ENCODE measurements at places on chromosomes 2 and 18.
A peak's percentile ranks its signal among the peaks of the same experiment; 100 is the strongest.

DNA sequence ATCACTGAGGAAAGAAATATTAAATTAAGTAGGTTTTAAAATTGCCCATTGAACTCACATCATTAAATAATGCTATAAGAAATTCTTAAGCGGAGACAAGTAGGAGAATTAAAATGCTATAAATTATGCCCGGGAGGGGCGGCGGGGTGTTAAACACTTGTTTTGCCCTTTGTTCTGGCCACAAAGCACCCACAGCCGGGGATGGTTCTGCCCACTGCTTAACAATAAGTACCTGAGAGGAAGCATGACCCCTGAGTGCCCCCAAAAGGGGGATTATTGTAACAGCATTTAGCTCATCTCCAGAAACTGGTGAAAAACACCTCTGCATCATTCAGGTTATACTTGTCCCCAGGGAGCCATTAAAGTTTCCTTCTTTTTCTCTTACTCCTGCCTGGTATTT lies 332.7 kb upstream of the POU3F3 start:
- no peak for DNase-seq

GRCh38 chr2:197386242-197386641 lies 48.6 kb downstream of the SF3B1 start:
- DNase-seq: no peak

- DNase-seq: no peak
Observed at GRCh38 chr2:228927028-228928010, 343.8 kb downstream of the PID1 start.

- no peak for DNase-seq
Observed at GRCh38 chr2:61961231-61961901, 55.9 kb downstream of the COMMD1 start.

DNA sequence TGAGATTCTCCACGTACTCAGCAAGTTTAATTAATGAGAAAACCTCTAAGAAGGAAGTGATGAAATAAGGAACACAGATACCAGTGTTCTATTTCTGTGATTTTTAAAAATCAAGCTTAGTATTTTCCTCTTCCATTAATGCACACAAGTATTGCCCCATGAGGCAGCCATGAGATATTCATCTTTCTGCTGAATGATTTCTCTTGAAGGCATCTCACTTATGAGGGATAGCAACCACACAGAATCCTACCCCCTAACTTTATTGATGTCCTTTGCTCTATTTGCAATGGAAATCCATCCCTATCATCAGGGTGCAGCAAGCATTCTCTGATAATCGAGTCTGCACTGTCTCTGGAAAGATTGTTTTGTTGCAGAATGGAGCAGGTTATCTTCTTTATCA lies 244.1 kb upstream of the NRP2 start:
- no peak for DNase-seq

DNA sequence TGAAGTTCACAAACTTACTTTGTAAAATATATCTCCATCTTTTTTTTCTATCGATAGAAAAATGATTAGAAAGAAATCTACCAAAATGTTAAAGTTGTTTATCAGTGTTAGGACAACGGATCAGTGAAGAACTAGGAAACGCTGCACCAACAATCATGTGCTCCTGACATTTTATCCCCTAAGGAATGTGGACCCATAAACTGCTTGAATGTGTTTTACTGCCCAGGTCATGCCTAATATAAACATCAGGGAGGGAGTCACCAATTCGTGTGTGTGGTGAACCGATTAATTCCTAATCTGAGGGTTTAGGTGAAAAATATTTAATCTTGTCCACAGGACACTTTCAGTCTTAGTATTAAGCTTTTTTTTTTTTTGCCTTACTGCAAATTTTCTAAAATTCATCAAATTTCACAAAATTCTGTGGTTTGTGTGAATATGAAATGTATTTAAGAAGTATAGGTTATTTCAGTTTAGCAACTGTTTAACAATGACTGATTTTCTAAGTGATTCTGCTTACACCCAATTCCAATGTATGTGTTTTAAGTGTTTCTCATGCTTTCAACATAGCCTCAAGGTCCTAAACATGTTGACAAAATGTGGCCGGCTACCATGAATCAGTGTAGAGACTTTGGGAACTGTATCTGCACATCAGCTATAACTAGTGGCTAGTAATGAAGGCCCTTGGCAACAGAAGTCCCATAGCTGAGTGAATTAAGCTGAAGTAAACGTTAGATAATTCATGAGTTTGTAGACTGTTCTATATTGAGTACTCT lies 11.1 kb upstream of the KIDINS220 start:
- no peak for DNase-seq

- no peak for DNase-seq
Observed at GRCh38 chr2:198961547-198961946, 496.2 kb downstream of the SATB2 start.

DNA sequence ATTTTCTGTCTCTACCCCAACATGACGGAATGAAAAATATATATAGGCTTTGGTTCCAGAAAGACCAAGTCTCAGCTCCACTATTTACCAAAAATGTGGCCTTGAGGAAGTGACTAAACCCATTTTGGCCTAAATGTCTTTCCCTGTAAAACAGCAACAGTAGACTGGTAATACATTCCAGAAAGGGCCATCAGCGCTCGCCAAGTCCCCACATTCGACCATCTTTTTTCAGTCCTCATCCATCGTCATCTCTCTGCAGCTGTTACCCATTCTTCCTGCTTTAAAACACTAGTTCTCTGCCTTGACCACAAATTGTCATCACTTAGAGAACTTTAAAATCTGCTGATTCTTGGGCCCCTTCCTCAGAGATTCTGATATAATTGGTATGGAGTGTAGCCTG lies 183.8 kb upstream of the CTAGE1 start:
- no peak for DNase-seq

GRCh38 chr2:32330136-32330535 lies 26.7 kb upstream of the BIRC6 start:
- DNase-seq: no peak

DNA sequence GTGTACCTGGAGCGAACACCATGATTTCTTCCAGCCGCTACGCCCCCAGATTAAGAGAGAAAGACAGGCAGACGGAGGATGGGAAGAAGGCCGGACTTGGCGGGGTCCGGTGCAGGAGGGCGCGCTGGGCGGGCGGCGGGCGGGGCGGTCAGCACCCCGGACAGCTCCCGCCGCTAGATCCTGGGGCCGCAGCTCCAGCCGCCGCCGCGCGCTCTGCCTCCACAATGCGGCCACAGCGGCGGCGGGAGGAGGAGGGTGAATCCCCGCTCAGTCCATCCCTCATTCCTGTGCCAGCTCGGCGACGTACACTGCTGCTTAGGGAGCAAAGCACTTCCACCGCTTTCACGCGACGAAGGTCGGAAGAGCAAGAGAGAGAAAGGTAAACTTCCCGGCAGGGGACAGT lies at the start of gene AKAIN1:
AKAIN1 (minus strand) TSS at position 226 of the 403 bp plus-strand sequence; CDS start at position 22, 204 bp downstream.
- peak; percentile 93 for DNase-seq

- no peak for DNase-seq
Observed at GRCh38 chr2:196407675-196408264, 231.7 kb upstream of the CCDC150 start.

- DNase-seq: no peak
Observed at GRCh38 chr2:8475349-8476031, 206.4 kb upstream of the ID2 start.

- DNase-seq: no peak
Observed at GRCh38 chr2:26983746-26984145, 13.3 kb downstream of the MAPRE3 start.

- DNase-seq: no peak
Observed at GRCh38 chr2:159073256-159073655, 104.8 kb downstream of the TANC1 start.

GRCh38 chr18:4157352-4157751 lies 297.8 kb downstream of the DLGAP1 start:
- DNase-seq: no peak

DNA sequence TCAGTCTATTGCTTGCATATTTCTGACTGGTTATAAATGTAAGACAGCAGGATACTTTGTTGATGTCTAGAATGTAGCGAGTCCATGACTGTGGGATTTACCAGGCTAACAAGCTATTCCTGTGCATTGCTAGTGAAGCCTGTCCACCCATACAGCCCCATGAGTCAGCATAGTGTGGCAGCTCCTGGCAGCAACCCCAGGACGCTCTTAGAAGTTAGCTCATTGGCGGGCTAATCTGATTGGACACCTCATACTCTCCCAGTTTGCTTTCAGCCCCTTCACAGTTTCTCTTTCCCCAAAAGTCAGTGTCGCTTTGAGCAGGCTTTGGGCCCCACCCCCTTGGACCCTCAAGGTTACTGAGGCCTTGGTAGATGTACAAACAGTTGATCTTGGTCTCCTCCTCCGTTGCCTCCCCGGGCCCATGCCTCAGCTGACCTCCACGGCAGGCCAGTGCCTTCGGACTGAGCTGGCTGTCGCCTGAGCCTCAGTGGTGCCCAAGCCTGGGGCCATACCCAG lies 48.0 kb downstream of the COA5 start:
- peak; percentile 46 for DNase-seq

- no peak for DNase-seq
Observed at GRCh38 chr2:33106115-33106514, 159.4 kb downstream of the LTBP1 start.

DNA sequence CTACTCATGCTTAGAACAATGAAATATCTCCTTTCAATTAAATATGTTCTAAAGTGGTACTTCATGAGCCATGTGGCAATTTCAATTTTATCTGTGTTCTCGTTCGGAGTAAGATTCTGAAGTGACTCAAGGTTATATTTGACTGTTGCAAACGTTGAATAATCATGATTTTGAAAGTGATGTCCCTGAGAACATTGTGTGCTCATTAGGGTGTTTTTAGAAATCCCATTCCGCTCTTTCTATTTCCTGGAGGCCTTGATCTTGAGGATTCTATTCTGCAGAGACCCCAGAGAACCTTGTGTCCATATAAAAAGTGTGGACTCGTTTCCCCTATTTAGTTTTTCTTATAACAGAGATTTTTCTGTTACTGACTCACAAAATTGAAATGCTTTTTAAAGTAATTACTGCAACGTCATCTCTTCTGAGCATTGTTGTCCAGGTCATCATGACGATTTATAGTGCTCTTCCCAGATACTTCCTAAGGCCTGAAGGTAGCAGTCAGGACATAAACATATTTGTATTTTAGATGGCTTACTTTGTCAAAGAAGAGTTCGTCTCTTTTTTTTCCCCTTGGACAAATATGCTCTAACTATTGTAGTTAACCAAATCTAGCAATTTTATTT lies 27.2 kb downstream of the IL1R2 start:
- no peak for DNase-seq

- DNase-seq: no peak
Observed at GRCh38 chr2:148742373-148742772, 97.8 kb downstream of the EPC2 start.

GRCh38 chr18:8703781-8704301 lies 1.5 kb upstream of the MTCL1 start:
- no peak for DNase-seq

GRCh38 chr2:233317196-233317943 lies 9.8 kb downstream of the SAG start:
- no peak for DNase-seq

- no peak for DNase-seq
Observed at GRCh38 chr2:2230433-2230817, 100.7 kb downstream of the MYT1L start.

GRCh38 chr2:118942031-118942430 lies at the start of gene MARCO:
Gene MARCO, plus strand, starts transcription at chr2:118942194. Its CDS starts 107 bp downstream, at chr2:118942301.
- DNase-seq: no peak

DNA sequence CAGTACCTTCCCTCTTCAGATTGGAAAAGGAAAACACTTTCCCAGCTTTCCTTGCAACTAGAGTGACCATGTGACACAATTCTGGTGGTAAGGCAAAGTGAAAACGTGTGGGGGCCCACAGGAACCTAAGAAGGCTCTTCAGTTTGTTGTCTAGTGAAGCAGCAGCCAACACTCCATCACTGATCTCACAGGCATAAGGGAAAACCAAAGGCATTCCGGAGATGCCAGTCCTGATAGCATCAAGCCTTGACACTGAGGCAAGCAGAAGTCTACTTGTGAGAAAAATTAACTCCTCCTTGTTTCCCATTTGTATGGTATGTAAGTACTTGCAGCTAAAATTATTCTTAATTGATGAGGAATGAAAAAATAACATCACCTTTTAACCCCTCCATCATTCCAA lies 88.3 kb downstream of the ETAA1 start:
- no peak for DNase-seq

GRCh38 chr2:132670496-132671150 lies 618 bp upstream of the LYPD1 start:
- DNase-seq: peak; percentile 49

- DNase-seq: no peak
Observed at GRCh38 chr2:43427032-43427424, 168.8 kb downstream of the THADA start.

DNA sequence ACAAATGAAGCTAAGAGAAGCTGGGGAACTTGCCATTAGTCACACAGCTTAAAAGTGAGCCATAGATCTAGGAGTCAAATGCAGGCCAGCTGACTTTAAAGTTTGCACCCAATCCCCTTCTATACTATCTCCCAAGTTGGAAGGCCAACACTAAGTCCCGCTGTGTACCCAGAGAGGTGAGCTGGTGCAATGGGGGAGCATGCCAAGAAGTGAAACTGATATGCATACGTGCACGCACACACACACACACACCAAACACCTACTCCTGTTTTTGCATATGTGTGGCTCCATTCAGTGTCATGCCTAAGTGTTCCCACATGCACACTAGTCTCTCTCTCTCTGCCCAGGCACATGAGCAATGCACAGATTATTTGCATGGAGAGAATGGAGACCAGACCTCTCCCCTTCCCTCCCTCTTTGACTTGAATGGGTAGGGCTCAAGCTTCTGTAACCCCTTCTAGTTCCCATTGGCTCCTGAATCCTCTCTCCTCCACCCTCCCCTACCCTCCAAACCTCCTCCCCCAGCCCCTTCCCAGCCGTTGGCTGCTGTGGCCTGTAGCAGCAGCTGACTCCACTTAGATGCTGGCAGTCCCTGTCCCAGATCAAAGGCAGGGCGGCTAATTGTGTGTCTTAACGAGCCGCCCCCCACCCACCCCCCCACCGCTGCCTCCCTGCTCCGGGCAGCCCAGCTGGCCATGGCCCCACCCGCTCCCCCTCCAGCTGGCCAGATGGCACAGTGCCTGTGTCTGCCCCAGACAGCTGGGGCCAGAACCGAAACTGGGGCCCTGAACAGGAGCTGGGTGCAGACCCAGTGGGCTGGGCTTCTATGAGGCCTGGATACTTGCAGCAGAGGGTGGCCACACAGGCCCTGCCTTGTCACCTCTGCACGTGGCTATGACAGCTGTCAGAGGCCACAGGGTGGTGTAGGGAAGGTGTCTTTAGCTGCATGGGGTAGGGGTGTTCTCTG lies 5.6 kb downstream of the WNT10A start:
- no peak for DNase-seq

DNA sequence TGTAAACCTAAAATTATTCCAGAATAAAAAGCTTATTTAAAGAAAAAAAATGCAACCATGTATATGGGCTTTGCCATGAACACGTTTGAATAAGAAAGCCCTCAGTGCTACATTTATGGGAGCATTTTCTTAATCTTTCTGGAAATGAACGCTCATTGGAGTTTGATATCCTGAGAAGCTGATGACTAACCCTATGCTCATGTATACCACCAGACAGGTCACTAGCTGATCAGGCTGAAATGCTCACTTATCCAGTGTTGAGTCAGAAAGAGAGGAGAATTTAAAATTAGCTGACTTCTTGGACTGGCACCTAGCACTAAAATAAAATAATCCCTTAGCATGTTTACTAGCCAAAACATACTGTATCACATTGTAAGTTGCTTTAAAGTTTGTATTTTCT lies 254.9 kb upstream of the SIX3 start:
- peak; percentile 20 for DNase-seq

GRCh38 chr18:911025-911424 lies 6.4 kb downstream of the ADCYAP1 start:
- no peak for DNase-seq

Data from urothelium cell line (cell line).